ENCODE measurements at places on chromosomes 1 and 21.

DNA sequence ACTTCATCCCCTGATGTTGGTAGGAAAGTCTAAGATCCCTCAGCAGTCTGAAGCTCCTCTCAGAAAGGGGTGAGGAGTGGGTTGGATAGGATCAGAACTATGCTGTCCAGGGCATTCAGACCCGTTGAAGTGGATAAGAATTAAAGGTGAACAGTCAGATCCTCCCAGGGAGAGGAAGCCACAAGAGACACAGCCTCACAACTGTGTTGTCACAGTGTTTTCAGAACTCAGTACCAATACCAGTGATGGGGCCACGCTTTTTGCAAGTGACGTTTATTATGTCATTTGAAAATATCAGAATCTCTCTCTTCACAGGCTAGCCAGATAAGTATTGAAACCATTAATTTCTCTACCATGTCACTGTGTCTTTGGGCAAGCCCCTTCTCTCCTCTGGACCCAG, 15.4 kb upstream of the EPS15 start:
- DNase-seq, result no peak

DNA sequence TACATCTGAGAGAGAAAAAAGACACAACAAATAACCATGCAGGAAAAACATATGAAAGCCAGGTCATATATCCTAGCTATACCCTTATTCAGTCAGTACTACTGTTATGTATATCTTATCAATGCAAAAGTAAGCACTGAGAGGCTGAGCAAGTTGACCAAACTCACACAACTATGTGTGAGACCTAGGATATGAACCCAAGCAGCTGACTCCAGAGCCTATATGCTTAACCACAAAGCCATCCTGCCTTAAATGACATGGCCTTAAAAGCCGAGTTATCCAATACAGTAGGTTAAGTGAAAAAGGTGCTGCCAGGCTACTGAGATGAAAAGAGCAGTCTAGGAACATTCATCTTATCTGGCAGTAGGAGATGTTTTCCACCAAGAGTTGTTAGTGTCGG, 151.6 kb downstream of the RERE start:
- no peak for DNase-seq

- DNase-seq, result no peak
Observed at GRCh38 chr1:157245823-157246222, 107.6 kb upstream of the ETV3 start.

GRCh38 chr1:54229281-54229891, 29.4 kb downstream of the MRPL37 start:
- peak; percentile 47 for DNase-seq

GRCh38 chr1:3657096-3657475, 4.8 kb downstream of the TP73 start:
- DNase-seq, result no peak

DNA sequence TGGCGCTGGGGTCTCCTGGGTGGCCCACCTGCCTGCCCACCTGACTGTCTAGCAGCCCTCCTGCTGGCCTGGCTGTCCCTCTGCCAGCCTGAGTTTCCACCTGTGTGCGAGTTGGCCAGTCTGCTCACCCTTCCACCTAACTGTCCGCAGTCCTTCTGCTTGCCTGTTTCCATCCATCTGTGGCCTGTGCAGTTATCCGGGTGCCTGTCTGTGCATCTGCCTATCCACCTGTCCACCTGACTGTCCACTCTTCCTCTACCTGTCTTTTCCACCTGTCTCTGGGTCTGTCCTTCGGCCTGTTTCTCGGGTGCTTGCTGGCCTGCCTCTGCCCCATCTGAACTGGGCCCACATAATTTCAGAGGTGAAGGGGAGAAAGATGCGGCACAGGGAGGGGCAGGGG, 1.9 kb downstream of the KCNQ4 start:
- no peak for DNase-seq

GRCh38 chr21:36902793-36903192, 63.7 kb downstream of the HLCS start:
- DNase-seq, result no peak

DNA sequence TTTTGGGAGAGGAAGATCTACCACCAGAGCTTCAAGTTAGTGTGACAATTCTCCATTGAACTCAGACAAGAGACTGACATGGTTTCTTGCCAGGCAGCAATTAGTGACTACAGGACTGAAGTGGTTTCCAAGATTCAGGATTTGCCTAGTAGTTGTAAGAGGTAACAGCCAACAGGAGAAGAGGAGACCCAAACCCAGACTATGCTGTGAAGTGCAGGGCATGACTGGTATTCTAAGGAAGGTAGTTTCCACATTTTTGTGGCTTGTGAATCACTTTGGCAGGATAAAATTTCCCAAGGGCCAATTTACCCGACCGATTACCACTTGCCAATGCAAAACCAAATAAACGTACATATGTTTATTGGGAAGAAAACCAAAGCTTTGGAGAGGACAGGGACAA, 14.7 kb upstream of the RAP1A start:
- peak; percentile 37 for DNase-seq

DNA sequence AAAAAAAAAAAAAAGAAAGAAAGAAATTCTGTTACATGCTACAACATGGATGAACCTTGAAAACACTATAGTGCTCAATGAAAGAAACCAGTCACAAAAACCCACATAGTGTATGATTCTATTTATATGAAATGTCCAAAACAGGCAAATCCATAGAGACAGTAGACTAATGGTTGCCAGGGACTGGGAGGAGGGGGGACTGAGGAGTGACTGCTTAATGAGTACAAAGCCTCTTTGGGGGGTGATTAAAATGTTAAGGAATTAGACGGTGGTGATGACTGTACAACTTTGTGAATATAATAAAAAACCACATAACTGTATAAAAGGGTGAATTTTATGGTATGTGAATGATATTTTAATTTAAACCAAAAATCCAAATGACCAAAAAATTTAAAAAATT, 116.0 kb upstream of the GUCA2B start:
- DNase-seq, result no peak

GRCh38 chr1:171785766-171786165, 4.3 kb downstream of the METTL13 start:
- DNase-seq, result no peak

DNA sequence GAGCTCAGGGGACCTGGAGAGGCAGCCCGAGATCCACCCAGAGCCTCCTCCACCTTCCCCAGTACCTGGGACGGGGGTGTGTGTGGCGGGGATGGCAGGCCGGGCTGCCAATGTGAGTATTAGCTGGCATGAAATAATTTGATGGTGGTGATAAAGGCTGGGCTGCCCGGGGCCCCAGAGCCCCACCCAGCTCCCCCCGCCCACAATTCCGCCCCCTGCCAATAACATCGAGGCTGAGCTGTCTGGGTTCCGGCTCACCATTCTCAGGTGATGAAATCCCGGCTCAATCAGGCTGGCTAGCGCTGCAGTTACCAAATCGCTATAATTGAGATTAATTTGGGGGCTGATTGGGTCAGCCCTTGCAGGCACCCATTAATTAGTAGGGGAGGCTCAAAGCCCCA, 103.8 kb upstream of the CASZ1 start:
- DNase-seq, result no peak

GRCh38 chr1:22292011-22292788, 149.3 kb upstream of the WNT4 start:
- DNase-seq, result no peak

GRCh38 chr1:90882221-90882620, 139.6 kb downstream of the ZNF644 start:
- no peak for DNase-seq

DNA sequence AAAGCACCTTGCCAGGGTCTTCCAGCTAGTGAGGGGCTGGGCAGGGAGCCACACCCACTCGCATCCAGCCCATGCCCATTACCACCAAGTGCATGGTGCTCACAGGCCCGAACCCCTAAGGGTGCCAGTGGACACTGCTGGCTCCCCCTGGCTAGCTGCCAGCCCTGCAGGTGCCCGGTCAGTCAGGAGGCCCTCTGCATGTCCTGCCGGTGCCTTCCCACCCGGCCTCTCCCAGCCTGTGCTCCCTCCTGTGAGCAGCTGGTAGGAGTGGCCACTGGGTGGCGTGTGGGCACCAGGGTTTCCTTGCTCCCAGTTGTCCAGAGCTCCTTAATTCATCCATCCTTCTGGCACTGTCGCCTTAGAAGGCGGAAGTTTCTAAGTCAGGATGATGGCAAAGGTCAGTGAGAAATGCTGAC, 33.4 kb downstream of the QSOX1 start:
- DNase-seq, result peak; percentile 72

- DNase-seq, result peak; percentile 21
Observed at GRCh38 chr1:32953495-32953894, 11.1 kb downstream of the RNF19B start.

- peak; percentile 94 for DNase-seq
Observed at GRCh38 chr1:232110281-232111090, 483.9 kb downstream of the DISC1 start.

DNA sequence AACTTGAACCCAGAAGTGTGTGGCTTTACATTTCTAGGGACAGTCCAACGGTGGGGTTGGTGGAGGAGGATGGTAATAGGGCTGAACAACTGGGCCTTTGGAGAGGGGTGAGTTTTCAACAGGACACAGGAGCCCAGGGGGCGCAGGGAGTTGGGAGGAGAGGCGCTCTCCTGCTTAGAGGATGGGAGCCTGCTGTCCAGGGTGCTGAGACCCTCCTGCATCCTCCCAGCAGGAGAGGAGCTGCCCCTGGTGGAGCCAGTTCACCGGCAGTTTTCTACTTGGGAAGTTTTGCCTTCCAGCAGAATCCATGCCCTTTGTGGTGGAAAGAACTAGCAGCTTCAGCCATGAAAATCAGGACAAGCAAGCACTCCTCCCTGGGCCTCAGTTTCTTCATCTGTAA, 8.6 kb downstream of the KCNC4 start:
- no peak for DNase-seq

DNA sequence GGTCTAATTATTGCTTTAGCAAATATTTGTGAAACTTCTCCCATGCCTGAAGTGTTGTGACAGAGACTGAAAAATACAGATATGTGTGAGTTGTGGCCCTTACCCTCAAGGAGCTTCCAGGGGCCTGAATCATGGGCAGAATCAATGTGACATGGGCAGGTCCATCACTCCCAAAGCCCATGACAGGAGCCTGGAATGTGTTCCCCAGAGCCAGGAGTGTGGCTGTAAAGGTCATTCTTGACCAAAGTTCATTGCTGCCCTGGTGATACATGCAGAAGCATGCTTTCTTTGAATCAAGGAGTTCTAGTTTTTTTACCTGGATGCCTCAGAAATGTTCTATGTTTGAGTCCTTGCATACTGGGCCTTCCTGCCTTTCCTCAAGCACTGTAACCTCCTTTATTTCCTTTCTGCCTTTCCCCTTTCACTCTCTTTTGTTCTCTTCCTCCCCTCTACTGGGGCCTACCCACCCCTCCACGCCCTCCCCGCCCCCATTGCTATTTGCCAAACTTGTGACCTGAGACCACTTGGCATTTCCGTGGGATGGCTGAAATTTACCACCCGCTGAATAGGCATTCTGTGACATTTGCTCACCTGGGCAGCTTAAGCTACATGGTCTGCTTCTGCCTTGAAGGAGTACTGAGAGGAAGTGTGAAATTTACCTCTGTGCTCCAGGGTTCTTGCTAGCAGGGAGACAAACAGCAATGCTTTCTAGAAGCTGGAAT, 19.7 kb downstream of the PBX1 start:
- DNase-seq, result no peak

- no peak for DNase-seq
Observed at GRCh38 chr1:199858171-199858570, 169.3 kb upstream of the NR5A2 start.

DNA sequence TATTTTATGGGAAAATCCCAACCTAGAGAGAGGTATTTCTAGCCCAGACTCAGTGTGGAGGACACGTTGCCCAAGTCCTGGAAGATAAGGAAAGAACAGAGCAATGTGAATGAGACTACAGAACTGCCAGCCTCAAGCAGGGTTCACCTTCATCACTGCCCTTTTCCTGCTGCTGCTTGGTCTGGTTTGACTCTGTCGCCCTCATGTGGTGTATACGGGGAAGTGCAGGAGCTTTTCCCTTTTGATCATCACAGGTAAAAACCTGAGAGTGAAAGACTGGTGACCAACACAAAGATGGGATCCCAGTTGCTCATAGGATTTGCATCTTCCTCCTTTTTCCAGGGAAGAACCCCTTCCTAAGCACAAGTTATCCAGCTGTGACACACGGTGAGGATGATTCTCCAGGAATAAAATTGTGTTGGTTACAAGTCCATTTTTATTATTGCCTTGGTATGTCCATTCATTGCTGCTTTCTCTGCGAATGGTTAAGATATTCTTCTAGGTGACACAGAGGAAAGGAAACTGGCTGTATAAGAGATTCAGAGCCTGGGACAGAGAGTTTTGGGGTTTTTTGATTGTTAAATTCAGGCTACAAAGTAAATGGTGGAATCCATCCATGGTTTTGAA, 89.5 kb upstream of the CD53 start:
- DNase-seq, result peak; percentile 68

GRCh38 chr1:45187725-45188124, 18.7 kb downstream of the ZSWIM5 start:
- no peak for DNase-seq

GRCh38 chr1:207128336-207128921, 24.4 kb downstream of the C4BPA start:
- DNase-seq, result no peak

- no peak for DNase-seq
Observed at GRCh38 chr21:42676808-42677207, 23.4 kb downstream of the PDE9A start.

GRCh38 chr1:59475737-59476136, 178.8 kb downstream of the FGGY start:
- DNase-seq, result no peak

- no peak for DNase-seq
Observed at GRCh38 chr1:248733566-248733965, 22.0 kb downstream of the LYPD8 start.

DNA sequence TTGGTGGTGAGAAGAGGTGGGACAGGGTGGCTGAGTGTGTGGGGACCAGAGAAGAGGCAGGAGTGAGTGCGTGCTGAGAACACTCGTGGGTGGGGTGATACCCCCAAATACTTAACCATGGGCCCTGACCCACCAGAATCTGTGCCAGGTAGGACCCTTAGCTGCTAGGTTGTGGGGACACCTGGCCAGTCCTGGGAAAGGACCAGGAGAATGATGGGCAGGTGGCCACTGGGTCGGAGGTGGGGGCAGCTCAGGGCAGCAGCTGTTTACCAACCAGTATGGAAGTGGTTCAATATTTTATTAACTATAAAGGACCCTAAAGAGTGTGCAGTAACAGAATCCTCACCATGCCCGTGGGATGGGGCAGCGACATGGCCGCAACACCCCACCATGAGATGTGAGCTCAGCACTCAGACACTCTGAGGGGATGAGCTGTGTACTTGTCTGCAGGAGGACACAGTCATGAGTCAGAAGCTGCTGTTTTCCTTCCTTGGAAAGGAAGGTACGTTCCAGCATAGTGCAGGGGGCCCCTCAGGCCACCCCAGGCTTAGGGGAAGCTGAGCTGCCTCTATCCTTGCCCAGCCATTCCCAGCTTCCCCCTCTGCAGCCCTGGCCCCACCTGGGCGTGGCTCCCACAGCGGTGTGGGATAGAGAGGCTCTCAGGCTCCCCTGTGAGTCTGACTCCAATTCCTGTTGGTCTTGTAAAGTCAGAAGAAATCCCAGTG, 25.4 kb downstream of the TEX35 start:
- DNase-seq, result peak; percentile 87
